ENCODE measurements at places on chromosomes 2 and 18.

- no peak for DNase-seq
These were observed 46.1 kb downstream of the SERTAD2 start for GRCh38 chr2:64607381-64608304.

DNA sequence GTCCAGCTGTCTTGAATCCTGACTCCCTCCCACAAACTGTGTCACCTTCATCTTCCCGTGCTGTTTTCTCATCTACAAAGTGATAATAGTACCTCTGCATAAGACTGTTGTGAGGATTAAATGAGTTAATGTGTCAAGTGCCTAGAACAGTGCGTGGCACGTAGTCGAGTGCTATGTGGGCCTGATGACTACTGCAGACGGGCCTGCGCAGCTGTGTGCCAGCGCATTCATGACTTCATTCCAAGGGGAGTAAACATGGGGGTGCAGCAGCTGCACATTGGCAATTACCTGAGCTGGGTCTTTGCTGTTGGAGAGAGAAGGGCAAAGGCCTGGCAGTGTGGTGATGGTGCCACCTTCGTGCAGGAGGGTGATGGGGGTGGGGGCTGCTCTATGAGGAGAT is 5.0 kb downstream of the TEX44 start:
- no peak for DNase-seq

DNA sequence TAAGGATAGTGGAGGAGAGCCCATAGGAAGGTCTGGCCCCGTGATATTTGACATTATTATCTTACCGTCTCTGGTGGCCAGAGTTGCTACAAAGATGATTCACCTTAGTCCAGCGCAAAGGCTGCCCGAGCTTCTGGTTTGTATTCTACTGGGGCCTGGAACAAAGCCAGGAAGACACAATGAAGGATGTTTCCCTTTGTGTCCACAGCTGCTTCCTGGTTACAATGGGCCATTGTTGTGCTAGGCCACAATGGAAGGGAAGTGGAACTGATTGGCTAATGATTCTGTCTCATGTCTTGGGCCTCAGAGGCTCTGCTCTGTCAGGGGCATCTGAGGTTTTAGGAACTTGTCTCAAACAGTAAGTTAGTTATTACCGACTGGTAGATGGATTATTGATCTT is 132.2 kb downstream of the TDRD15 start:
- DNase-seq: no peak

GRCh38 chr2:231752061-231752460 is 29.0 kb downstream of the PDE6D start:
- DNase-seq: no peak

DNA sequence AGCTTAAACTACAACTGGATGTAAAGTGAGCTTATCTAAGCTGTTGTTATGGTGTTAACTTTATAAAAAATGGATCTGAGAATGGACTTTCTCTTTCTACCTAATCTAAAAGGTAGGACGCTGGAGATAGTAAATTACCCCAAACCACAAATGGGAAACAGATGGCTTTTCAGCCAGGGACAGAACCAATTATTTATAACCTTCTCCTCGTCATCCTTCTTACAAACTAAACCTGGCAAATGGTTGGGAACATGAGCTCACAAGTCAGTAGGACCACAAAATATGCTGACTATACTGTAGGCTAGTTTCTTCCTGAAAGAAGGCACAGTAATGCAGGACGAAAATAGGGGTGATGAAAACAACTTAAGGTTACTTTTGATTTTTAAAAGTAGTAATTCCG is 32.7 kb upstream of the ZDBF2 start:
- DNase-seq: no peak

GRCh38 chr18:79007440-79007839 is 27.8 kb downstream of the SALL3 start:
- no peak for DNase-seq

DNA sequence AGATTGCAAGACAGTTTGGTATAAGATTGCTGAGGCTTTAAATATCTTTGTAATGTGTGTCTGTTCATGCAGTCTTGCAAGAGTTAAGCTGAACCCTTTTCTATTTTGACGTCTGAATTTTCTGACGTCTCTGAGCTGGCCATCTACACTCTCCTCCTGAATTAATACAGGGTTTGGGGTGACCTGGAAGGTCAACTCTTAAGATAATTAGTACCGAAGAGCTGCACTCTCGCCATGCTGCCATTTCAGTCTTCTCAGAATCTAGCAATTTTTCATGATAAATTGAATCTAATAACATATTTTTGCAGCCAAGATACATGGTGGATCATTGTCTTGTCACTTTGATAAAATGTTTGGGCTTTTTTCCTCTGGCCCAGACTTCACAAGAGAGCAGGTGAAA is 1245.2 kb upstream of the CELF4 start:
- DNase-seq: no peak

GRCh38 chr2:219662566-219662965 is 35.1 kb downstream of the SLC4A3 start:
- DNase-seq: no peak

DNA sequence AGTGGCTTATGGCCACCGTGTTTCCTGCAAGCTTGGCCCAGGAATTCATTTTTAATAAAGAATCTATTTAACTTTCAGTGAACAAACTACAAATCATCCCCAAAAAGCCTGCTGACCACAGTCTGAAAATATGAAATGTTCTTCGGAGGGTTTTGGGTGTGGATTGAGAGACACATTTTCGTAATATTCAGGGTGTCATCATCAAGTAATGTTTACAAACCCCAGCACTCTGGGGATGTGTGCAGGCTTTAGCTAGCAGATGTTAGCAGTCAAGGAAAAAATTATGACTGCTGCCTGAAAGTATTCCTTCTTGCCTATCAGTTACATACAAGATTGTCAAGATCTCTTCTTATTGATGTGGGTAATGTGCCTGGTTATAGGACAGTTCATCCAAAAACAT is 143.9 kb upstream of the FN1 start:
- DNase-seq: no peak

- no peak for DNase-seq
These were observed 116.0 kb upstream of the ETAA1 start for GRCh38 chr2:67281101-67281500.

DNA sequence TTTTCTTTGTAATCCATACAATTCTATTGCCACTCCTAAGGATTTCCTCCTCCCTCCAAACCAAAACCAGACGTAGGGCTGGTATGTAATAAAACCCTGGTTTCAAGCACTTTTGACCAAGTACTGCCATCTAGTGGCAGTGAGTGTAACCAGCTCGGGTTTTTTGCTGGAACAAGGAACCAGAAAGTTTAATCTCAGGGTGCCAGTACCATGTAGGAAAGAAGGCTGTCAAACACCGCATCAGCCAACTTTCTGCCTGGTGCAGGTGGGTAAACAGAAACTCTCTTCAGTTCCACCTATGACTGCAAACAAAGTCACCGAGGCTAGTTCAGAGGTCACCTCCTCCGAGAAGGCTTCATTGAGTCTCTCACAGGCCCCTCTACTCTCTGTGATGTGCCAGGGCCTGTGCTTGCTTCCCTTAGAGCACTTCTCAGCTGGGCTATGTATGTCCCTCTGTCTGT is 10.2 kb upstream of the THNSL2 start:
- peak; percentile 35 for DNase-seq

DNA sequence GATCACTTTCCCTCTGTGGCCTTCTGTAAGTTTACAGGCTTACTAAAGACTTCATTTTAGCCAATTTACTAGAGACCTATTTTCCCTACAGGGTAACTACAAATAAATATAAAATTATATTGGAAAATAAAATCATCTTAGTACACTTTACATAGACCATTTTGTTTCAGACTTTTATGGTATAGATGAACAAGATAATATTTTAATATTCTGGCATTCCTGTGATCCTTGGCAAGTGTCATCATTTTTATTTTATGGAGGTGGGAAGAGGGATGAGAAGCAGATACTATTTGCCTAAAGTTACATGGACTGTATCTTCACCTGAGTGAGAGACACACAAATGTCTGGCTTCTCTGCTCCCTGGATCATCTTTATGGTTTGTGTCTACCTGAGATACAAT is 149.6 kb upstream of the CWC22 start:
- DNase-seq: no peak

DNA sequence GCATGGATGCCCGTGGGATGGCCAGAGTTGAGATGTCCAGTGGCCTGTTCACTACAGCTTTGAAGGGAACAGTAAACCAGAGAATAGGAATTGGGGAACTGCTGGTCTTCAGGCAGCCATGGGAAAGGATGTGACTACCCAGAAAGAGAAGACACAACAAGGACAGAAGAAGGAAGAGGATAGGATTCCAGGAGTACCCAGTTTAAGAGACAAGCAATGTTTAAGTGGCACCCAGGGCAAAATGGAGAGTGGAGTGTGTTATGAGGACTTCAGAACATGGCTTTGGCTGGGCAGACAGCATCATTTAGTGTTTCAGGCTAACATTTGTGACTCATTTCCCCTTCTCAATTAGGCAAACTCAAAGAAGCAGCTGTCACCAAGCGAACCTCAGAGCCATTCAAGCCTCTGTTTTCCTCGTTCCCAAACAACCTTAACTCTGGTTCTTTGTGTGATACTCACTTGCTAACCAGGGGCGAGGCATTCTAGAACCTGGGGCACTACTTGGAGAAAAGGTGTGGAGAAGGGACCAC is 4.0 kb upstream of the FAM124B start:
- no peak for DNase-seq

GRCh38 chr2:207506426-207506825 is 23.3 kb upstream of the CREB1 start:
- no peak for DNase-seq

- DNase-seq: no peak
These were observed 73.9 kb upstream of the RPL31 start for GRCh38 chr2:100928235-100928634.

- no peak for DNase-seq
These were observed 46.0 kb downstream of the CMPK2 start for GRCh38 chr2:6819668-6820067.

- DNase-seq: no peak
These were observed 44.1 kb downstream of the NCK2 start for GRCh38 chr2:105788670-105789290.

DNA sequence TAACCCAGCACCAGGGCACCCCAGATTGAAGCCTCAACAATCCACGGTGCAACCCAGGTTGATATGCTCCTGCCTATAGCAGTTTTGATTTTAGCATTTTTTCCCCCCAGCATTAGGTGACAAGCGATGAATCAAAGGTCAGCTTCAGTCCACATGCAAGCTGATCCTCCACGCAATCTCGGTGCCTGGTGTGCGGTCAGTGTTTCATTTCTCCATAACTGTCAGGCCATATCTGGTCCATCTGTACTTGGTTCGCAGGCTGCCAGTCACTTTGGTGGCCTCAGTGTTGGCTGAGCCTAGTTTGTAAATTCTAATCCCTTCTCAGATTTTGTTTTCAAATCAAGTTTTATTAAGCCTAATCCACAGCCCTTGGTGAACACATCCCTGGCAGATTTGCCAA is 30.2 kb downstream of the KCNG3 start:
- no peak for DNase-seq

DNA sequence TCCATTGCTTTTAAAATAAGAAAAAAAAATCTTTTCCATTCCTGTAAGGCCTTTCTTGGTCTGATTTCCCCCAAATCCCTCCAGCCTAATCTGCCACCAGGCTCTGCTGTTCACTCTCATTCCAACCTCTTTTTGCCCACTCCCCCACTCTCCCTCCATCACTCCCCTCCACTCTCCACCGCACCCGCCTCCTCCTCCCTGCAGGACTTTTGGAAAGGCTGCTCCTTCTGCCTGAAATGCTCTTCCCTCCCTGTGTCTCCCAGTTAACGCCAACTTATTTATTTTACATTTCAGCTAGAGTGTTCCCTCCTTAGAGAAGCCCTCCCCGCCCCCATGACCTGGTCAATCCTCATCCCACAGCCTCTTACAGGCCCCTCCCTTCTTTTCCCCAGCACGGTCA is 4.7 kb upstream of the WNT6 start:
- no peak for DNase-seq

DNA sequence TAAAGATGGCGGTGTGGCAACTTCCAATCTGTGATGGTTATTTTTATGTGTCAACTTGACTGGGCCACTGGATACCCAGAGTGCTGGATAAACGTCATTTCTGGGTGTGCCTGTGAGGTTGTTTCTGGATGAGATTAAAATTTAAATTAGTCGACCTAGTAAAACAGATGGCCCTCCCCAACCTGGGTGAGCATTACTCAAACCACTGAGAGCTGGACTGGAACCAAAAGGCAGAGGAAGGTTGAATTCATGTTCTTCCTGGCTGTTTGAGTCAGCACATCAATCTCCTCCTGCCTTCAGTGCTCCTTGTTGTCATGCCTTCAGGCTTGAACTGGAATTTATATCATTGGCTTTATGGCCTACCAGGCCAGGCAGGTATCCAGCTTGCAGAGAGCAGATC is 190.8 kb upstream of the RGPD4 start:
- no peak for DNase-seq

- no peak for DNase-seq
These were observed 262.9 kb downstream of the RDH14 start for GRCh38 chr2:18297534-18298058.

DNA sequence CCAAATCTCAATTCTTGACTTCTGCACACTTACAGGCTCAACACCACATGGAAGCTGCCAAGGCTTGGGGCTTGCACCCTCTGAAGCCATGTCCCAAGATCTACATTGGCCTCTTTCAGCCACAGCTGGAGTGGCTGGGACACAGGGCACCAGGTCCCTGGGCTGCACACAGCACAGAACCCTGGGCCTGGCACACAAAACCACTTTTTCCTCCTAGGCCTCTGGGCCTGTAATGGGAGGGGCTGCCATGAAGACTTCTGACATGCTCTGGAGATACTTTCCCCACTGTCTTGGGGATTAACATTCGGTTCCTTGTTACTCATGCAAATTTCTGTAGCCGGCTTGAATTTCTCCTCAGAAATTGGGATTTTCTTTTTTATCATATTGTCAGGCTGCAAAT is 29.9 kb downstream of the SP9 start:
- DNase-seq: no peak

DNA sequence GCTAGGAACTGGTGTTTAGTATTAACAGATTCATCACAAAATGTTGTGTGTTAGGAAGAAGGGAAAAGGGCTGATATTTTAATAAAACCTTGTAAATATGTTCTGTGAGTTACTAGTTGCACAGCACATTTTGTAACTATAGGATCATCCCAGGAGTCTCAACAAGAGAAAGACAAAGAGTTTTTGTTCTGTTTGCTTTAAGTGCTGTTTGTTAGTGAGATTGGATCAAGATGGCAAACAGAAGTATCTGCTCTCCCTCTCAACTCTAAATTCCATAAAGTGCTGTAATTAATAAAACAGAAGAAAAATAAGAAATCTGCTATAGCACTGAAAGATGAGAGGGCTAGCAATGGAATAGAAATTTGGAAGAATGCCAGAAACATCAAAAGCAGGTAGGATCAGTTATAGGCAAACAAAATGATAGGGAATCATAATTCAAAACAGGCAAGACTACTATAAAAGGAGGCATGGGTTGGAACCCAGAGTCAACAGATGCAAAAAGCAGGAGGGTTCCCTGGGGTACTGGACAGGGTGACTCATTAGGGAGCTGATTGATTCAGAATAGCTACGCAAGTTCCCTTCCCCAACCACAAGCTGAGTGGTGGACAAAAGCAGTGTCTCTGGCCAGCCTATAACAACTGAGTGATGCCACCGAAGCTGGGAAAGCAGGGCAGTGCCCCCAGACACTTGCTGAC is 75.8 kb downstream of the DYNC1I2 start:
- no peak for DNase-seq

All from left renal pelvis (tissue), 4 donors.